ENCODE measurements at places on chromosomes 7 and 10. TPM values are rescaled to one million over a fixed set of nuclear protein-coding genes. Genes with fewer than 3 reads are reported as not detected.

ASZ1 gene
- total RNA-seq = not detected

DNMBP gene
- 22.5 TPM for total RNA-seq

NPC1L1 gene
- not detected for total RNA-seq

CLRN3 gene
- not detected for total RNA-seq

ATRNL1 gene
- total RNA-seq = 13.0 TPM

MYL7 gene
- total RNA-seq = not detected

KBTBD2 gene
- 54.1 TPM for total RNA-seq

DDC gene
- total RNA-seq = not detected

INA gene
- not detected for total RNA-seq

TRIM50 gene
- total RNA-seq = not detected

DNA sequence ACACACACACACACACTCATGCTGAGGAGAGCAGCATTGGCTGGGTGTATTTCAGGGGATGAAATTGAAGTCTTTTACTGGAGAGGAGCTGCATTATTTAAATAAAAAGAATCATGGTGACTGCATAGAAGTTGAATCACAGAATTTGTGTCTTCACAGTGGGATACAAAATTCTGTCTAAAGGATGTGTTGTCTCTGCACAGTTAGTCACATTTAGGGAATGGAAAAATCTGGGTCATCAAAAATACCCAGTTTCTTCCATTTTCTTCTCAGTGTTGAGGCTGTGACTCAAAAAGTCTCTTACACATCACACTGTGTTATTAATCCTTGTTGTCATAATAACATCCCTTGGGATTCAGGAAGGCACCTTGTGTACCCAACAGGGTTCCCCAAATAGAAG is 10.9 kb downstream of the PAPSS2 start:
- peak; percentile 54 for DNase-seq

DNA sequence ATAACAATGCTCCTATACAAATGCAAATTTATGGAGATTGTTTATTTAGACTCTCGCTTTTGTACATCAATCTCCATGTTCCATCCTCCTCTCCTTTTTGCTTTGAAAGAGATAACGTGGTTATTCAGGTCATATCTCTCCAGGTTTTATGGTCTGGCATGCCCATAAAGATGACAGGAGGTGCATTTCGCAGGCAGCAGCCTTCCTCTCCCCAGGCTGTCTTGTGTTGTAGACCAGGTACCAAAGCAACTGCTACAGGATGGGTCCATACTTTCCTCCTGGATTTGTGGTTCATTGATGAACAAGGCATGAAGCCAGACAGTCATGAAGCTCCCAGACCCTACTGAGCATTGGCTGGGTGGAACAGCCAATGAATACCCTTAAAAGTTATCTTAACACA is 400.2 kb upstream of the NPVF start:
- no peak for DNase-seq

- DNase-seq = no peak
Observed at GRCh38 chr10:45339894-45340293, 24.5 kb upstream of the OR13A1 start.

- DNase-seq = peak; percentile 77
Observed at GRCh38 chr10:92590623-92591549, 2.0 kb upstream of the KIF11 start.

DNA sequence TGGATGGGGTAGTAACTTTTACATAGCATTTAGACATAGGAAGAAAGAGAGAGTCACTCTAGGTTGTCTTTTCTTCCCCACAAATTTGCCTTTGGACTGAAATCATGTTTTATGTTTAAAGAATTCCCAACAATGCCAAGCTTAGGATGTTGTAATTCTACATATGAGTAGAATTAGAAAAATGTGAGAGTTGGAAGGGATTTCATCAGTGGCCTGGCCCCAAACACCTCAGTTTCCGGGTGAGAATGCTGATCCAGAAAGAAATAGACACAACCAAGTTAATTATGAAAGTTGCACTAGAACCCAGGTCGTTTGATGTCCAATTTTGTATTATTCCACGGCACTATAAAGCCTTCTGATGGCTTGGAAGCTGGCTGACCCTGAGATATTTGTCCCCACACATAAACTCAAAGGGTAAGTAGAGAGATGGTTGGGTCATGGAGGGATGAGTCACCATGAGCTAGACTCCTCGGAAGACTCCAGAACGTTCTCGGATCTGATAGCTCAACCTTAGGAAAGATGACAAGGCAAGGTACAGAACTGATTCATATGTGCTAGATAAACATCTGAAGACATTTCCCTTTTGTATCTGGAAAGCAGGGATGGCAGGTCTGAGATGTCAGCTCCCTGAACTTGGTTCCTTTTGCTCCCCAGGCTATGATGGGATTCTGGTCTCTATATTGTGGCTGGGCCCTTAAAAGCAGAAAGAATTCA is 48.8 kb upstream of the SLC35B4 start:
- DNase-seq = peak; percentile 65

DNA sequence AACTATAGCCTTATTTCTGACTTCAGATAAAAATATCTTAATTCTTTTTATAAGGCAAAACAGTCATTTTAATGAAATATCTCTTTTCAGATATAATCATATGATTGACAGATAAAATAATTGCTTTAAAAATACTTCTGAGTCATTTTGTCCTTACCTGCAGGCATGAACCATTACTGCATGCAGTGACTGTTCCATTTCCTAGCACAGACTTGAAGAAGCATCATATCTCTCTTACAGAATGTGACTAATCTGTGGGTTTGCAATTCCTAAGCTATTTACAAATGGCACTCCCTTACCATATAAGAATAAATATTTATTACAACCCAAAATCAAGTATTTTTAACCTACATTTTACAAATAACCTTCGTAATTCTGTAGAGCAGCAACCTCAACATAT is 120.7 kb downstream of the SRPK2 start:
- peak; percentile 74 for DNase-seq

GRCh38 chr7:94643771-94644545 is 12.0 kb downstream of the SGCE start:
- DNase-seq = no peak

DNA sequence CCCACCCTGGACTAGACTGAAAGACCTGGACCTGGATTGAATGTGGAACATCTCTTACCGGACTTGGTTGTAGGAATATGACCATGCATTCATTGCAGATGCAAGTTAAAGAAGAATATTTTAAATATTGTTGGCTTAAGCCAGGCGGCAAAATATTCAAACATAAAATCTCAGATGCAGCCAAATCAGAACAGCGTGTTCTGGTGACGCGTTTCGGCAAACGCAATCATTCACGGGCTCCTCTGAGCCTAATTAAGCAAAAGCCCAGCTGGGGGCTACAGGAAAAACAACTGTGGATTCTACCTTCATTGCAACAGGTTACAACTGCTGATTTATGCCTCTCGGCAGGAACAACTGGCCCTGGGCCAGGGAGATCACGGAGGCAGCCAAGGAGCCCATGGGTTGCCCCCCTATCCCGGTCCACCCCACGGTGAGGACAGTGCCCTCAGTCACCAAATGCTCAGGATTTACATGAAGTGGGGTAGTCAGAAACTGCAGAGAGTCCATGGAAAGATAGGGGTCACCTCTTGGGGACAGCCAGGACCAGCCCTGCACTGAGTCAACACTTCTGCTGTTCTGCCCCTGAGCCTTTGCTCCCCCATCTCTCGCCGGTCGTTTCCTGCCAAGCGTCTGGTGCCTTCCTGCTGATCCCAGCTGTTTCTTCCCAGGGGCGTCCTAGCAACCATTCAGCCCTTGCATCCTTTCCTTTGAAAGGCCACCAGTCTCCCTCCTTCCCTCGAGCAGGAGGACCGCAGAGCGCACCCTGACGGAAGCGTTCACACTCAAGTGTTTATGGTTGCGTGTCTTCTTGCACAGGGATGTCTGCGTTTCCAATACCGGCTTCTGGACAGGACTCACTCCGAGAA is 64.4 kb upstream of the SFMBT2 start:
- DNase-seq = no peak

GRCh38 chr7:114141415-114141814 is 222.6 kb upstream of the PPP1R3A start:
- DNase-seq = peak; percentile 9

DNA sequence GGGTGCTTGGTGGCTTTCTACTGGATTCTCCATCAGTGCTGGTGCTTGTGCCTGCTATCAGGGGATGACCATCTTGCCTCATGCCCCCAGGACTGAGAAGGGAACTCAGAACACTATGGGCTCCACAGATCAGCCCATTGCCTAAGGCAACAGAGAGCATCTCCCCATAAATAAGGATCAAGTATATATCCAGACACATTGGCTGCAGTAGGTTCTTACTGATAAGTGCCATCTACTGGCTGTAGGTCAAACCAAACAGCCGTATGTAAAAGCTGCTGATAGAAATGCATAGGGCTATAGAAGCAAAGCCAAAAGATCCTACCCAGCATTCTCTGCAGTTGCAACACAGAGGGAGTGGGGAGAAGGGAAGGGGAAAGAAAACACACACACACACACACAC is 153.7 kb downstream of the CDK14 start:
- peak; percentile 39 for DNase-seq

DNA sequence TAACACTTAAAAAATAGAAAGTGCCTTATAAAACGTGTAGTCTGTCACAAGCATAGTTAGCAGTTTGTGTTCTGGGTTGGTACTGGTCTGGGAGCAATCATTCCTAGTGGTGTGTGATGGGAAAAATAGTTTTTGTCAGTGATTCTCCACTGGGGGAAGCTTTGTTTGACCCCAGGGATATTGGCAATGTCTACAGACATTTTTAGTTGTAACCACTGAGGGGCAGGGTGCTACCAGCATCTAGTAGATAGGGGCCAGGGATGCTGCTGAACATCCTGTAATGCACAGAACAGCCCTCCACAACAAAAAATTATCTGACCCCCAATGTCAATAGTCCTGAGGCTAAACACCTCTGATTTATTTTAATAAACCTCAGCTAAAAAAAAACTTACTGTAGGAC is 51.6 kb upstream of the CREB5 start:
- DNase-seq = peak; percentile 35

DNA sequence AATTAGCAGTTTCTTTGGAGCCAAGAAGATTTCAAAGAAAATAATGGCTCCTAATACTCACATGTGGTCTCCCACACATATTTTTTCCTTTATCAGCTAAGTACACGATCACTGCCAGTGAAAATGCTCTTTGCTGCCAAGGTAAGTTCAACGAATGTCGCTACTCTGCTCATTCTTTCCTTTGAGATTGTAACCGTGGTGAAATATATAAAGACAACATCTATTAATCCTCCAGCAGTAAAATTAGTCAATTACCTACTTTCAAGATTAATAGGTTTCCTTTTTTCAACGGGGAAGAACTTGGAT is 672.2 kb downstream of the GATA3 start:
- no peak for DNase-seq

GRCh38 chr10:128373071-128373749 is 247.0 kb upstream of the MKI67 start:
- DNase-seq = no peak

DNA sequence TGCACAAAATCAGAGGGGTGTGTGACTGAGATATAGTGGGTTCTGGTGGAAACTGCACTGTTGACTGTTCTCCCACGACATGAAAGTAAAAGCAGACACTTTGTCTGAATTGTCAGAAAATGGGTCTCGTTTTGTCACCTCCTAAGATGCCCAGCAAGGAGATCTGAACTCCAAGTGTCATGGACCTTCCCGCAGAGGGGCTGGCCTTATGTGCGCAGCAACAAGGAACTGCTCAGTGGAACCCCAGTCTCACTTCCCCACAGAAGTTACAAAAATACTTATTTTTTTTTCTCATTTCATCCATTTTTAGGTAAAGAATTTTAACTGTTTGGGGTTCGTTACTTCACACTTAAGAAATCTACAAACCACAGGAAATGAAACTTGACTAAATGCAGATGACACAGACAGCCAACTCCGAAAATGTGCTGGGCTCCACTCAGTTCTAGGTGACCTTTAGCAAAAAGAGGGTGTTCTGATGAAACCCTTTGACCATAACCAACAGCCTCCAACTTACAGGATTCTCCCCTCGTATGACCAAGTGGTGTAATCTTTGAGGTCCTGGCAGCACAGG is 115.0 kb downstream of the FAM107B start:
- no peak for DNase-seq

Data from LHCN-M2 (cell line).